GOT3 (cell line): ENCODE measurements at places on chromosomes 7 and 10.

- no peak for DNase-seq
Observed at GRCh38 chr10:131907679-131908078, 6.9 kb downstream of the PPP2R2D start.

GRCh38 chr7:156034397-156034796 lies 222.1 kb upstream of the SHH start:
- DNase-seq = no peak

- DNase-seq = no peak
Observed at GRCh38 chr10:117159390-117159789, 21.3 kb upstream of the VAX1 start.

- DNase-seq = no peak
Observed at GRCh38 chr7:110693344-110693743, 397.6 kb upstream of the LRRN3 start.

- no peak for DNase-seq
Observed at GRCh38 chr7:31445686-31446355, 68.1 kb upstream of the ITPRID1 start.

- no peak for DNase-seq
Observed at GRCh38 chr7:34396437-34397064, 261.5 kb upstream of the NPSR1 start.

GRCh38 chr7:142030294-142030693 lies 34.6 kb downstream of the MGAM start:
- DNase-seq = no peak

DNA sequence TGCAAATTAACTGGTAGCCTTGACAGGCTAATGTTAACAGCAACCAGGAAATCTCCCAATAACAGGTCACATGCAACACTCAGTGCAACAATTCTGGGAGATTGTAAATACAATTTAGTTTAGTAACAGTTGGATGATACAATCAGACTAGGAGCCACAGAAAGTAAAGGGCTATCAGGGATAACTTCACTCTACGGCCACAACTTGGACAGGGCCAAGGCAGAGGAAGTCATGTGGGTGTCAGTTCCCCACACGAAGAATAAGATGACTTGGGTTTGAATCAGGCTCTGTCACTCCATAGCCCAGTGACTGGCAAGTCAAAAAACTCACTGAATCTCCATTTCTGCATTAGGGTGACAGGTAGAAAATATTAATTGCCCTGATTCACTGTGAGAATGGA lies 217.3 kb upstream of the CCDC6 start:
- DNase-seq = no peak

- DNase-seq = no peak
Observed at GRCh38 chr7:81280531-81280930, 361.7 kb upstream of the SEMA3C start.

GRCh38 chr10:130340816-130341215 lies 204.6 kb downstream of the GLRX3 start:
- DNase-seq = no peak

DNA sequence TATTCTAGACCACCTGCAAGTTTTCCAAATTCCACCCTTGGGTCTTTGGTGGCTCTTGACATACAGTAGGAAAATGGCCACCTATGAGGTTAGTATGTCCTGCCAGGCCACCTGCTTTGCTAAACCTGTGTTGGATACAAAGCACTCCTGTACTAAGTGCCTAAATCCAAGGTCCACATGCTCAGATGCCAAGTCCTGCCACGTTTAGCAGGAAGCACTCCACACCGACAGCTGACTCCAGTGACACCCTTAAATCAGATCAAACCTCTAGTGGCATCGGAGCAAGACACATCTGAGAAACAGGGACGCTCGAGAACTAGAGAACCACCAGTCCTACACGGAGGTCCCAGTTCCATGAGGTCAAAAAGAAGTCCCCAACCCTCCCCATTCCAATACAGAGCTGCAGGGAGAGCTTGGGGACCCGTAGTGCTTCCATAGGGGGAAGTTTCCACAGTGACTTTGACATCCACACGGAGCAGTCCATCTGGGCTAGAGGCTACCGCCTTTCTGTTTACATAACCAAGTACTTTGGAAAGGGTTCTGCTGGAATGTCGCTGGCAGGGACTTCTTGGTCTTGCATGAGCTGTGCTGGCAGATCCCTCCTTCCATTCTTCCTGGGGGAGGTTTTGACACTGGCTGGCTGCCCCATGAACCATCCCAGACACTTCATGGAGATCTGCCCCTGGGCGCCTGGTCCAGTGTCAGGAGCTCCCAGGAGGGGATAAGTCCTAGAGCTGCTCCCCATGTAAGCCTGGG lies 290.6 kb downstream of the PRPF18 start:
- no peak for DNase-seq

DNA sequence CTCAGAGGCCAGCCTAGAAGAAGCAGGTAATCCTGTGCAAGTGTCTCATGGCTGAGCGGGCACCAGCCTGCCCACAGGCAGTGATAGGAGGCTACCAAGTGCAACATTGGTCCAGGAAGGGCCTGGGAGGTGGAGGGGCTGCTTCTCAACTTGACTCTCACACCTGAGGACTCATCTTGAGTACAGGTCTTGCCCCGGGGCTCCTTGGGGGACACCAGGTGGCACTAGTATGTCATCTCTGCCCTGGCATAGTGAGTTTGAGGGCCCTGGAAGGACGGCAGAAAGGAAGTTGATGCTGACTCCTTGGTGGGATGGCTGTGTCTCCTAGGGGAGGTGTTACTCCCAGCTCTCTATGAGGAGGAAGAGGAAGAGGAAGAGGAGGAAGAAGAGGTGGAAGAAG lies 2.3 kb downstream of the CCDC136 start:
- no peak for DNase-seq

DNA sequence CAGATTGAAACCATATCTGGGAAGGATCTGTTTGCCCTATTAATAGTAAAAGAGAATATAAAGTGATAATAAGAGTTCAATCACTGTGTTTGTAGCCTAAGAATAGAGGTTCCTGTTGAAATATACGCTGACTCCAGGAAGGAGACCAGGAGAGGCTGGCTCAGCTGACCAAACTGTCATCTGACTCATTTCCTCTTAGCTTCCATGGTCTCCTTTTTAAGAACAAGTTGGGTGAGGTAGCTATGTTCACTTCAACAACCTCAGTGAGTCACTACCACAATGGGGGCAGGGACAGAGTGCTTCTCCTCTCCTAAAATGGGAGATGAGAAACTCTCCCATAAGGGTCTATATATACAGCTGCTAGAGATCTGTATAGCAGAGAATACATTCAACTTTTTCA lies 543.3 kb downstream of the CALN1 start:
- DNase-seq = no peak

DNA sequence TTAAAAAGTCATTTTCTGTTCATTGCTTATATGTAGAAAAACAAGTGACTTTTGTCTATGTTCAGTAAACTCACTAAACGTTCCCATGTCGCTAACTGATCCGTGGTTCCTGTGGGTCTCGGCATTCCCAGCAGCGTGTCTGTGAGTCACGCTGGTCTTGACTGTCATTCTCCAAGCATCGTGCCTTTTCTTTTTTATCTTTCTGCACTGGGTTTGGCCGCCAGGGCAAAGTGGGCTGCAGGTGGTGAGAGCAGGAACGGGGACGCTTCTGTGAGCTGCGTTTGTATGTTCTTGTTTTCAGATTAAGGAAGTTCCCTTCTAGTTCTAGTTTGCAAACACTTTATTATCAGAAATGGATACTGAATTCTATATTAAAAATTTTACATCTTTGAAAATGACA lies 6.8 kb upstream of the SCART1 start:
- DNase-seq = no peak

- no peak for DNase-seq
Observed at GRCh38 chr10:115092258-115092554, 959 bp upstream of the ATRNL1 start.

DNA sequence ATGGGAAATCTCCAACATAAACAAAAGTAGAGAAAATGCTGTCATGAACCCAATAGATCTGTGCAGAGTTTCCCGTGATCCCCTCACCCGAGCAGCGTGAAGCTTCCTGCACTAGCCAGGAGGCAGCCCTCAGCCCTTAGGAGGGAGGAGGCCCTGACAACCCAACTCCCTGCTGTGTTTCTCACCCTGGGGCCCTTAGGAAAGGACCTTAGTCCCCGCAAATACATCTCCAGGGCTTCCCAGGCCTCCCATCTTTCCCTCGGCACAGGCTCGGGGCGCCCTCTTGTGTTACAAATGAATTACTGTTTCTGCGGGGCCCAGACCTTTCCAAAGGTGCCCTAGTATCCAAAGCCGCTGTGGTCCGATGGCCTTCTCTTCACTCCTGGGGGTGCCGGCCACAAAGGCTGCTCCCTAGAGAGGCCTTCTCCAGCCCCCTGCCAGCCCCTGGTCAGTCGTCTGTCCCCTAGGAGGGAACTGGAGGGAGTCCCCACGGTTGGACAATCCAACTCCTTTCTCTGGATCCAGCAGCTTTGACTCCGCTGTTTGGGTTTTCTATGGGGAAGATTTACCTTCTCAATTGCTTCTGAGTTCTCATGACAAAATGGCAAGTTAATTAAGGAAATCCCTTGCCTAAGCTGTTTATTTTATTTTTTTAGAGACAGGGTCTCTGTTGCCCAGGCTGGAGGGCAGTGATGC lies 49.9 kb upstream of the SH2B2 start:
- DNase-seq = no peak

DNA sequence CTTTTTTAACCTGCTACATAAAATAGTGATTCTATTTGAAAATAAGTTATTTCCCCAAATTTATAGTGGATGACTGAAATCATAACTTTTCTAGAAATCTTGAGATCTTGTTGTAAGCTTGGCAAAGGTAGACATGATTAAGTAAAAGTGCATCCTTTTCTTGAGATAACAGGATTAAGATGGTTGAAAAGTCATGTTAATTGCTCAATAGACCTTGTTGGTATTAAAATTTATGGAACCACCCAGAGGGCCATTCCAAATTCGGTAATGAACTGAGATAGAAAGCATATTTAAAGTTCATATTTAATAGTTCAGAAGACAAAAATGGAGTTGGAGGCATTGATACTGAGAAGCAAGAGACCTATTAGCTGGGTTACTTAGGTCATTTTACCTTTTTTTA lies 139.1 kb downstream of the BICC1 start:
- DNase-seq = no peak

DNA sequence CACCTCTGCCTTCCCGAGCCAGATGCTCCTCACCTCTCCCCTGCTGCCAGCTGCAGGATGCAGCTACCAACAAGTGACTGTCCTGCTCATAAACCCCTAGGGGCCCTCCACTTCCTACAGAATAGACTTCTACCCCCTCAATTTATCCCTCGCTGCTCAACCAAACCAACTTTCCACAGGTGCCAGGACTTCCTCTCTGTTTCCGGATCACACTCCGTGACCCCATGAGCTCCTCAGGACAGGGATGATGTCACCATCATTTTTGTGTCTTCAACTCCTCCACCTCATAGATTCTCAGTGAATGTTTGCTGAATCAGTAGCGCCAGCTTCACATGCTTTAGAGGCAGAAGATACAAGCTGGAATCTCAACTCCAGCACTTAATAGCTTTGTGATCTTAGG lies 25.8 kb upstream of the ADRB1 start:
- DNase-seq = no peak

DNA sequence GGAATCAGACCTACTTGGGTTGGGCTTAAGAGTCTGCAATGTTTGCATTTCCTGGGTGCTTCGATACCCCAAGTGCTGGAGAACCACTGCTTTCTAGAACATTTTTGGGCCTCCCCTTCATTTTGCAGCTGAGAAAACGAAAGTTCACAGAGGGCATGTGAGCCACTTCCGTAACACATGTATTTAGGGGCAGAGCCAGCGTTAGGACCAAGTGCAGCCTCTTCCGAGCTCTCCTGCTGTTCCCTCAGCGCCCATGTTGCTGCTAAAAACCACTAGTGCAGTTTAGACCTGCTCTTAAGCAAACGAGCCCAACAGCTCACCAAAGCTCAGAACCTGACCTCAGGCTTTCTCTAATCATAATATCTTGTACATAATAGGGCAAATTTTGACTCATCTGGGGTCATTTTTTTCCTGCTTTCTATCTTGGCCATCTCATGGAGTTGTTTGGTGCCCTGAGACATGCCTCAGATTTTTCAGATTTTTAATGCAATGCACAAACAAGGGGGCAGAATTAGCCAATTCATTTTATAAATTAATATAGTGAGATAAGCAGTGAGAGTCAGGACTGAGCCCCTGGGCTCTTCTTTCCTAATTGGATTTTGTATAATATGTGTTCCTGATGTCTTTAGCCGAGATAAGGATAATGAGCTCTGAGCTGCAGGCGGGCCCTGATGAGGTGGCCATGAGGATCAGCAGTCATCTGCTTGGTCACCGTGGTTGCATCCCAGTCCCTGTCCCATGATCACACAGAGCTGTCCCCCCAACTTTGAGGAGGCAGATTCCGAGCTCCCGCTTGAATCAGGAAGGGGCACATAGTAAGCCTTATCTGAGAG lies 12.9 kb downstream of the BAG3 start:
- no peak for DNase-seq

DNA sequence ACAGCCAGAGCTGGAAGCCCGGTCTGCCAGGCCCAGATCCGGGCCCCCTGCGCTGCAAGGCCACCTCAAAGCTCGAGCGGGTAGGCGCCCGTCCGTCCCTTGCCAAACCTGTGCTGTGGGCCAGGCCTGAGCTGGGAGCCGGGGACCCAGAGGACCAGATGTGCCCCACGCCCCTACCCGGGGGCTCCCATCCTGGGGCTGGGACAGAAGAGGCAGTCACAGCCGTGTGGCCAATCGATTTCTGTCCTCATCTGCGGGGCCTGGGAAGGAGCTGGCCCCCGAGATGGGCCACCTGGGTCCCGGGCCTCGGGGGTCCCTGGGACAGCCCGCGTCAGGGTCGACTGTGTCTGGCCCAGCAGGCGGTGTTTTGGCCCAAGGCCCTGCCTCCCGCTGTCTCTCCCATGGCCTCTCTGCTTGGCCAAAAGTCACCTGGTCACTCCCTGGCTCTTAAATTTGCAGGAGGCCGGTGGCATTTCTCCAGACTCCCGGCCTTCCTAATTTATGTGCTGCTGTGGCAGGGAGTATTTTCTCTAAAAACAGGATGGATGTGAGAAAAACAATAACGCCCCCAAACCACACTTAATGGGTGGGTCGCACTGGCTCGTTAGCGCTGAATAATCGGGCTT lies 63.8 kb downstream of the UNCX start:
- DNase-seq = no peak
